SK-N-DZ (cell line): ENCODE measurements at places on chromosomes 2 and 18.

GRCh38 chr2:63301481-63301880 lies 250.9 kb downstream of the OTX1 start:
- DNase-seq: no peak

- peak; percentile 26 for DNase-seq
These were observed at the start of gene ACADL for GRCh38 chr2:210224941-210225672. Gene ACADL, minus strand, starts transcription at chr2:210225447. Its CDS starts 184 bp downstream, at chr2:210225263.

DNA sequence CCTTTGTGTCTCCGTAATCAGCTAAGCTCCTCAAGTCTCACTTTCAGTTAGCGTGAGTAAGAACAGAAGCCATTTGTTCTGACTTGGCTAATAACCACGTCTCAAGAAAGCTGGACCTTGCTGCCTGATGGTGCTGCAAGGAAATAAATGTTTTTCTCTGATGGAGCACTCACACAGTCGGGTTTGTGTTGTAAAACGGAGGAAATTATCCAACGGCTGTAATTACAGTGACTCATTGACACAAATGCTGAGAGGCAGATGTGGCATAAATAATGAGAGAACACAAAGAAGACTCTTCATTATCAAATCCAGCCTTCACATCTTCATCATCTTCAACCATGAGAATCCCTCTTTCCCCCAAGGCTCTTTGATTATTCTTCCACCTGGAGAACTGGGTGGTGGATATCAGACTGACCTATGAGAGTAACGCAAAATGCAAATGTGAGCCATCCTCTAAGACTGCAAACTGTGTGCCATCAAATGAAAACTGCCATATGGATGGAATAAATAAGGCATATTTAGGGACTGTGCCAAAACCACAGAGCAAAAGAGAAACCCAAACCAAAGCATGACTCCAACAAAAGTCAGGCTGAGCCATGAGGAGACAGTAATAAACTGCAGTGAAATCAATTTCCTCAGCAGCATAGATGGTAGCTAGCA lies 252.6 kb downstream of the RND3 start:
- DNase-seq: peak; percentile 3

GRCh38 chr2:41033127-41033526 lies 581.2 kb upstream of the SLC8A1 start:
- no peak for DNase-seq

DNA sequence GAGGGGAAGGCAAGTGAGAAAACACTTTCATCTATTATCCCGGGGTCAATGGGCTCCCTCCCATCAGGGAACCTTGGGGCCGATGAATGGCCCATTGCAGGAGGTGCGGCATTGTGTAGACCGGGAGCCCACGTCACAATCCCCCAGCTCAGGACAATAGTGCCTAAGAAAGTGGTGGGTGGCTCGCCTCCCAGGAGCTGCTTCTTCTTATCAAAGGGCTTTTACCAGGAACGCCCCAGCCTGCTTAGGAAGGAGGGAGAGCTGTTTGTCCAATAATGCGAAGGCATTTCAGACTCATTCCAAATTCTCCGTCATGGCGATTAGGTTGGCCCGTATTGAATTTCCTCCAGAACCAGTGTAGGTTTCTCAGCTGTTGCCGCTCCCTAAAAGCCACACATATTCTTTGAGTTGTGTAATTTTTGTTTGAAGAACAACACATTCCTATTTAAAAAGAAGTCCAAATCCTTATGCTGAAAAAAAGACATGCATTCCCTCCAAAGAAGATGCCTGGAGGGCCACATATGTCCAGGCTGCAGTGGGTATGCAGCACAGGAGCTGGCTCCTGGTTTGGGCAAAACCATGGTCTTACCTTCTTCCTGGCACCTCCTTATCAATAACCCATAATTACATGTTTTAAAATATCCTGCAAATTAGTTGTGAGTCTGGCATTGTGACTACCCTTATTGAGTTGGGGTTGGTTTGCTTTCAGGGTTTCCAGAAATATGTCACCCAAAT lies 264.7 kb downstream of the MYCN start:
- no peak for DNase-seq

DNA sequence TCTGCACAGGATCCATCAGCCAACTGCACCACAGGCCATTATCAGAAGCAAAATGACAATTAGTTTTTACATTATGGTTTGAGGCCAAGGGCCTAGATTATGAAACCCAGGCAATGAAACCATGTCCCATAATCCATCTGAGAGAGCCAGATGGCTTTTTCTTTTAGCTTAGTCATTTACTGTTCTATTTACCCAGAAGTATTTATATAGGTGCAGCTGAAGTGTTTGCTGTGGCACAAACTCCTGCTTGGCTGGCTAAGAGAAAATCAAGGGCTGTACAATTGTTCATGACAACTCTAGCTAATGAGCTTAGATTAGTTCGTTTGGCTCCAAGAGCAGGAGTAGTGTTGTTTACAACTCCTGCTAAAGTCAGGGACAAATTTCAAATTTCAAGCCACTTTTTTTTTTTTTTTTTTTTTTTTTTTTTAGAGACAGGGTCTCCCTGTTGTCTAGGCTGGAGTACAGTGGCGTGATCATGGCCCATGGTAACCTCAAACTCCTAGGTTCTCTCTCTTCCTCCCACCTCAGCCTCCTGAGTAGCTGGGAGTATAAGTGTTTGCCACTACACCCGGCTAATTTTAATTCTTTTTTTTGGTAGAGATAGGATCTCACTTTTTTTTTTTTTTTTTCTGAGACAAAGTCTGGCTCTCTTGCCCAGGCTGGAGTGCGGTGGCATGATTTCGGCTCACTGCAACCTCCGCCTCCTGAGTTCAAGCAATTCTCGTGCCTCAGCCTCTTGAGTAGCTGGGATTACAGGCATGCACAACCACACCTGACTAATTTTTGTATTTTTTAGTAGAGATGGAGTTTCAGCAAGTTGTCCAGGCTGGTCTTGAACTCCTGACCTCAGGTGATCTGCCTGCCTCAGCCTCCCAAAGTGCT lies 18.4 kb upstream of the REV1 start:
- DNase-seq: no peak
